G401 (cell line): ENCODE measurements at places on chromosomes 2 and 18.

DNA sequence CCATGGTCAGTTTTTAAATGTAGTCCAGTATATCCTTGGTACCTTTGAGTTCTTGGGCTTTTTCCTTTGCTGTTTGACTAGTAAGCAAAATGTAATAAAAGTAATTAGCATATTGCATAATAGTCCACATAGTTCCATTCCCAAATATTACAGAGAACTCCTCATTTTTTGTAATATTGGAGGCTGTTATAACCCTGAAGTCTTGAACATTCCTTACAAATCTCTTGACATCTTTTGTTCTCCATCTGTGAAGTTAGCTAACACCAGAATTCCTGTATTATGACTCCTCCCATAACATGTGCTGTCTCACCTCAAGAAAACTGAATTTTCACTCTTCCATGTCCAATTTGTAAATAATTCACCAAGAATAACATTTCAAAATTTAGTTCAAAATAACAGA, 17.1 kb downstream of the CREB1 start:
- DNase-seq: no peak

GRCh38 chr18:58983260-58984155, 118.8 kb downstream of the ZNF532 start:
- peak; percentile 23 for DNase-seq

DNA sequence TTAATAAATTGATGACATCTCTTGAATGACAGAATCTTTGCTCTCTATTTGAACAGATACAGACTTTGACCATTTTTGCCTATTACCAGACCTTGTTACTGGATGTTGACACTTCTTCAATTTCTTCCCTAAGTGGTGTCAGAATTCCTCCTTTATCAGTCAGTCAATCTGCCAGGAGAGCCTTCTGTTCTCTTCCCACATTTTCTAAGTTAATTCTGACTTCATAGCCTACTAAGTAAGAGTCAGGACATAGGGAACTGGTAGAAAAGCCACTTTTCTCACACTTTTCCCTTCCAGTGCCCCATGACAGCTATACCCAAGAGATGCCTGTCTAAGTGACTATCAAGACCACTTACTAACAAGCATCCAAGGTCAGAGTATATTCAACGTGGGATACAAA, 1187.5 kb upstream of the NXPH2 start:
- DNase-seq: no peak

DNA sequence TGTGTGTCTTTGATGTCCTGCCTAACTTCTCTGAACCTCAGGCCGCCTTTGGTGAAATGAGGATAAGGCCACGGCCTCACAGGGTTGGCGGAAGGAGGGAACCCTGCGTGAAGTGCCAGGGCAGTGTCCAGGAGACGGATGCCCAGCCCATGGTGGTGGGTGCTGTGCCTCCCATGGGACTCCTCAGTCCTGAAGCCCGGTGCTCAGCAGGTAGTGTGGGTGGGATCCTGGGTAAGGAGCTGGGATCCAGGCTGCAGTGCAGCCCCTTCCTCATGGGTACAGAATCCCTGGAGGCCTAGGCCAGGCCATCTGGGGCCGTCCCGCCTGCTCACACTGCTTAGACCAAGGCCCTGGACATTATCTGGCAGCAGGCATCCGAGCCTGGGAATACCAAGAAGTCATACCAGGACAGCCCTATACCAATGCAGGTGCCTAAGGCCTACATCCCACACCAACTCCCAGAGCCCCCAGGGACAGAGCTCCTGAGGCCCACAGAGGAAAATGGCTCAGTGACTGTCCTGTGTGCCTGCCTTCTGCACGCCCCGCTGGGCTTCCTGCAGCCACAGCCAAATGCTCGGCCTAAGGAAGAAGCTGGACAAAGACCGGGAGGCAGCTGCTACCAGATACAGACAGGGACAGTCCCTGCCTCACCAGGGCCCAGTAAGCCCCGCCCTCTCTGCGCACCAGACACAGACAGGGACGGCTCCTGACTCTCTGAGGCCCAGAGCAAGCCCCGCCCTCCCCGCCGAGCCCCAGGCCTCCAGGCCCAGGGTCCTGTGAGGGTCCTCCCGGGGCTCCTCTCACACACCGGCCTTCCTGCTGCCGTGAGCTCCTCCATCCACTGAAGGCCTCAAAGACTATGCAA, 78.0 kb downstream of the NDUFA10 start:
- DNase-seq: peak; percentile 42

DNA sequence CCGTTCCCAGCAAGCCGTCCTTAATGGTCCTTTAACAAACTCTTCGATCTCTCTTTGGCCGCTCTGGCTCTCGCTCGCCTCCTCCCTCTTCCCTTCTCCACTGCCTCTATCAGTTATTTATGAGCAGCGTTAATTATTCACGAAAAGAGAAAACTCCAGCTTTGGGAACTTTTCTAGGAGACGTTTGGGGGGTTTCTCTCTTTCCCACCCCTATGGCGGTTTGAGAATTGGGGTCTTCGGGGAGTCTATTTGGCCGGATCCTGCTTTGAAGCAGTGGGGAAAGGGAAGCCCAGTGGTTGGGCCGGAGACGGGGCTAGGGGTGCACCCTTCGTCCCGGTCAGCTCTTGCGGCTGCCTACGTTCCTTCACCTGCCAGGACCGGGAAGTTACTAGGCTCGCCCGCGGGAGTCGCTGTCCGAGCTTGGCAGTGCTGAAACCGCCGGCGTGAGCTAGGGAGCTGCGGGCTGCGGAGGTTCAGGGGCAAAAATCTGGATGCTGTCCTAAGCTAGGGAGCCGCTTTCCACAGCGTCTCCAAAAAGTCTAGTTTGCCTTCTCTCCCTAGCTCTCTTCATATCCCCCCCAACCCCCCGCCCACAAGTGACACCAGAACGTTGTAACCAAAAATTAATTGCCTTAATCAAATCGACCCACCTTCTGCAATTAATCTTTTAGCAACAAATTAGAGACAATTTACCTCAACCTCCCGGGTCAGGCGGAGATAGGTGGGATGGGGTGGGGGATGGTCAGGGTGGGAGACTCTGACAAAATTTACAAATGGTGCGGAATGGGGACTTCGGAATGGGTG, 8.9 kb upstream of the SKOR2 start:
- DNase-seq: no peak

DNA sequence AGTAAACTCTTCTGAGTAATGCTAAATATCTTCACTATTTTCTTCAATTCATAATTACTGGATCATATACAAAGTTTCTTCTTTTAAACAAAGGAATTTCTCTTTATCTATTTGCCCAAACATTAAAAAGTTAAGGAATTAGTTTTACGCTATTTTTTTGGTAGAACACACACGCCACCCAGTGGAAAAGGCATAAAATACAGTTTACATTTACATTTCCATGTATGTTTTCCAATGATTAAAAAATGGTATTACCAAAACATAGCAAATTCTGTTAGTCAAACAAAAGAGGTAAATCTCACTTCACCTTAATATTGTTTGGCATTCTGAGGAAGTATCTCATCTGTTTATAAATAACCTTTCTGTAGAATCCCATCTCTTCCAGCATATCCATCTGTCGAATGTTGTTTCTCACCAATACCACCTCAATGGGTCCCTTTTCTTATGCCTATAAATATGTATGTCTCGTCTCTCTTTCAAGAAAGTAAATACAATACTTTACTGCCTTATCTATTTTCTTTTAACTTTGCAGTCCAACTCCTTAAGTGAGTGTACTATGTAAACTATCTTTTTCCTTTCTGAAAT, 7.2 kb downstream of the BOLL start:
- peak; percentile 33 for DNase-seq

DNA sequence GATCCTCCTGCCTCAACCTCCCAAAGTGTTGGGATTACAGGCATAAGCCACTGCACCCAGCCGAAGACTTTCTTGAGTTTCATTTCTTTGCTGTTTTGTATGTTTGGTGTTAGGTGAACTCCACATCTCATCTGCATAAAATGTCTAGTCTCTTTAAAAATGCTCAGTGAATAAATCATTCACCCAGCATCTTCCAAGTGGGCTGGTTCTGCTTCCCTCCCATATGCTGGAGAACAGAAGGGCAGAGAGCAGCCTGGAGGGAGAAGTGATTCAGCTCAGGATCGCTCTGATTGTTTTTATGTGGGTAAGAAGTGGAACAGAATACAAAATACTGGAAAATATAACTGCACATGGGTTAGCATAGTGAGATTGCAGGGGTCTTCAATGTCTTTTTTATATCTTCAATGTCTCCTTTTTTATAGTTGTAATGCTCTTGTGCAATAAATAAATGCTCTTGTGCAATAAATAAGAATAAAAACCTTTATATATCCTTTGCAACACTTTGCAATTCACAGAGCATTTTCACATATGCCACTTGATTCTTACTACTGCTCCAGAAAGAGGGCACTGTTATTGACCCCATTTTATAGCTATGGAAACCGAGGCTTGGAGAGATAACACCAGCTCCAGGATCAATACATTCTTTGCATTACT, 253.0 kb upstream of the NCKAP5 start:
- no peak for DNase-seq

DNA sequence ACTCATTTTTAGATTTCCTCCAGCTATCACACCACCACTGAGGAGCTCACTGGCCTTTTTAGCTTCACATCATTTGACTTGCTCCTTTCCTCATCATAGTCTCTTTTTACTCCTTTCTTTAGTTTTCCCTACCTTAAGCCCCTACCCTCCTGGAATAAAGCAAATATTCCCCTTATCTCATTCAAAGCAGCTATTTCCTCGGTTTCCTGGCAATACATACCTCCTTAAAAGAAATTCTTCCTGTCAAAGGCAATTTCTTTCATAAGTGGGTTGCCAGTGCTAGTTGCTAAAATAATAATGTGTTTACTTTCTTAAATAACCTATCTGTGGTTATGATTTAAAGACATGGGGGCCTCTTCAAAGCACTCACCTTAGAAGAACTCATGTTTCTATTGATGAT, 359.3 kb downstream of the GALNT13 start:
- DNase-seq: no peak

GRCh38 chr2:25088817-25089516, 47.1 kb downstream of the EFR3B start:
- DNase-seq: no peak

DNA sequence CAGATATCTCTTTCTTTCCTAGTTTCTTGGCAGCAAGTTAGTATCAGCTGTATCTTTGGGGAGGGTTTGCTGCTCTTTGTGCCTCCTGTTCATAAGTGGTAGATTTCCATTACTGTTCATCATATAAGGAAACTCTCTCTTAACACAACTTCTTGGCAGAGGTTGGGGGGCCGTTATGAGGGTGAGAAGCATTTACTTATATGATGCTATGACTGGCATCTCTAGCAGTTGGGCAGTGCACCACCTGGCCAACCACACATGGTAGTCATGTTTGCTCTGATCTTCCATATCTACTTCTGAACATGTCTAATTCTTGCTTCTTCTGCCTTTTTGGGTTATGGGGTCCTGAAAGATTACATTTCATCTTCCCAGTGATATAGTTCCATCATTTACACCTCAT, 282.2 kb downstream of the CYRIA start:
- no peak for DNase-seq
